ENCODE measurements at places on chromosomes 7 and 10.

DNA sequence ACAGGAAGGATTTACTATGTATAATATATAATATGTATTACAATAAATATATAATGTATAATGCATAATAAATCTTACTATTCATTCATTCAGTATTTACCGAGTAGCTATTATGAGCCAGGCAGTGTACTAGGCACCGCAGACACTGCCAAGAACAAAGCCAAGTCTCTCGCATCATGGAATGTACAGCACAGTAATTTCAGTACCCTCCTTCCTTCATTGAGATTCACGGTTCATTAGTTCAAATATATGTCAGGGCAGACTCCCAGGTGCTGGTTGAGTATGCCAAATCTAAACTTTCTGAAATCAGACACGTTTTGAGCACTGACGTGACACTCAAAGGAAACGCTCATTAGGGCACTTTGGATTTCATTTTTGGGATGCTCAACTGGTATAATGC lies 9.1 kb downstream of the USP6NL start:
- no peak for DNase-seq

GRCh38 chr10:78007172-78007571 lies 22.1 kb downstream of the POLR3A start:
- DNase-seq, result no peak

DNA sequence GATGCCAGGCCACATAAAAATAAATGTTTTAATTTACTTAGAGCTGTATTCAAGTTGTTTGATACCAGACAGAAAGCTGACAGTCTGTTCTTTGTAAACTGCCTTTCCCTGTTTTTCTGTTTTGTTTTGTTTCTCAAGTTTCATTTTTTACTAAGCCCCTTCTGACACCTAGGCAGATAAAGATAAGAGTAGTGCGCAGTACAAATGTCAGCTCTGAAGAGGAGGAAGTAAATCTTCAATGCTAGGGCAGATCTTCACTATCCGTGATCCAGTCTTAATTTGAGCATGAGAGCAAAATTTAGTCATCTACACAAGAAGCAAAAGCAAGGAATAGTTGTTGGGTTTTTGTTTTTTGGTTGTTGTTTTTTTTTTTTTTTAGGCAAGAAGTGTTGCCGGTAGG lies 27.3 kb downstream of the MTURN start:
- DNase-seq, result no peak

DNA sequence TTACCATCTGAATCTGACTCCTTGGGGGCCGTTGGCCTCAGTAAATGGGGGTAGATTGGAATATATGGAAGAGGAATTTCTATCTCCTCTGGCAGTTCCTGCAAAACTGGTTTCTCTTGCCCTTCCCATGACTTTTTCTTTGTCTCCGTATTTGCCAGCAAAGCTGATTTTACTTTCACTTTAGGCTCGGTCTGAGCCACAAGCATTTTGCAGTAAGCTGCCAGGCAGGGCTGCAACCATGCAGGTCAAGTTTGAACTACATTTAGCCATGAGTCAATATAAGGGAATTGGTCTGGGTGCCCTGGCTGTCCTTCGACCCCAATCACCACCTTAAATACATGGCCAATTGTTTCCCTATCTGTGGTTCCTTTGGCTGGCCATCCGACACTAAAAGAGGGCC lies 104.3 kb downstream of the TRIM24 start:
- no peak for DNase-seq

DNA sequence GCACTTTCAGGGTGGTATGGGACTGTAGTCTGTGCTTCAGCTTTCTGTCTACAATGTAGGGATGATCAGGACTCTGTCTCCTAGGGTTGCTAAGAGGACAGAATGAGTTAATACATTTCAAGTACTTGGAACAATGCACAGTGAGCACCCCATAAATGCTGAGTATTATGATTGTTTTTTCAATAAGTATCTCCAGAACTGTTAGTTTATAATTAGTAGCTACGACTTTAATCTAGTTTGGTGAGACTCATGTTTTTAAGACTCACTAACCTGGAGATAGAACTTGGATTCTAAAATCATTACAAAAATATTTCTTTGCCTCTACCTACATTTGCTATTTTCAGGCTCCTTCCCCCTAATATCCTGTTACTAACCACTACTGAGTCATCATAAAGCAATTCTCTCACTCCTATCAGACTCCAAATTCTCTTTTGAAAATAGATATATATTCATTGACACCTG lies 95.3 kb downstream of the CPED1 start:
- no peak for DNase-seq

GRCh38 chr7:157020514-157021070 lies 10.1 kb upstream of the MNX1 start:
- DNase-seq, result no peak

- DNase-seq, result no peak
Measured at GRCh38 chr10:80500572-80501380, 36.9 kb upstream of the SH2D4B start.

DNA sequence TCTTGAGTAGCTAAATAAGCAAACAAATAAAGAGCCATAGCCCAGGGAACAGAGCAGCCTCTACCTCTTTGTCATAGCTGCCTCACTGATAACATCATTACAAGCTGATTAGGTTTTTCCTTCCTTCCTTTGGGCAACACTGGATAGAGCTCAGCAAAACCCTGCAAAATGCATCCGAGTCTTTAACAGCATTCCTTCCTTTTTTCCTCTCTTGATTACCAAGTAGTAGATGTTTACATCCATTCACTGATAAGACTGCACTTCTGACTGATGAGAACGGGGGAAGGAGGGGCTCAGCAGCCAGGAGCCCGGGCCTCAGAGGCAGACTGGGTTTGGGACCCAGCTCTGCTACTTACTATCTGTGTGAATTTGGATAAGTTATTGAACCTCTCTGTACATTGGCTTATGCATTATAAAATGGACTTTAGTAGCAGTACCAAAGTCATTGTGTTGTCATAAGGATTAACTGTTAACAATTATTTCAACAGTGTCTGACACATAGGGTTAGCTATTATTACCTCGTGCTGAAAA lies 214.2 kb downstream of the ANK3 start:
- no peak for DNase-seq

DNA sequence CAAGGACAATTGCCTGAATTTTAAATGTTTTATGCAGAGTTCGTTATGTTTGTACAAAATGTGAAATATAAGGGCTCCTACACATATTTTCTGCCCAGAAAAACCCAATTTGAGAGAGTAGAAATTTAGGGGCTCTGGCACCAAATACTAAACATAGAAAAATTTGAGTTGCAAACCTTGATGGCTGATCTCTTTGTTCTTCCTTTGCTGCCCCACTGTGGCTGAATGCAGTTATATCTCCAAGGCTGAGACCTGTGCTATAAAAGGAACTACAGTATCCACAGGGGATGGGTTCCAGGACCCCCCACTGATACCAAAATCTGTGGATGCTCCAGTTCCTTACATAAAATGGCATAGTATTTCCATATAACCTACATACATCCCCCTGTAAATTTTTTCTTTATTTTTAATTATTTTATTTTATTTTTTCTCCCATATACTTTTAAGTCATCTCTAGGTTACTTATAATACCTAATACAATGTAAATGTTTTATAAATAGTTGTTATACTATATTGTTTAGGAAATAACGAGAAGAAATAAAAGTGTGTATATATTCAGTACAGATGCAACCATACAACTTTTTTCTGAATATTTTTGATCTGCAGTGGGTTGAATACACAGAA lies 22.5 kb downstream of the CFAP43 start:
- DNase-seq, result no peak

GRCh38 chr7:124996778-124997177 lies 67.2 kb upstream of the POT1 start:
- no peak for DNase-seq

DNA sequence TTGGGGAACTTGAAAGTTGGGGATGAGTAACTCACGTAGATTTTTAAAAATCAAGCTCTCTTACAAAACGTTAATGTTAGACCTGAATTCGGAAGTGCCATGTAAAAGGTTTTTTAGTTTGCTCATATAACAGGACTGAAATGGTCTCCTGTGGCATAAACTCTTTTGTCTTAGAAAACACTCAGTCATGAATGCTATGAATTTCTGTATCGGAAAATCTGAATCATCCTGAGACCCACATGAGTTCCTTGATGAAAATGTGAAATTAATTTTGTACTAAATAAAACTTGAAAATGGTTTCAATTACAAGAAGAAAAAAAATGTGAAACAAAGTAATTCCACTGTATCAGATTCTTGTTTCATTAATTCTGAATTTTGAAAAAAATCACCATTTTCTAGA lies 134.8 kb upstream of the BMPER start:
- DNase-seq, result no peak

DNA sequence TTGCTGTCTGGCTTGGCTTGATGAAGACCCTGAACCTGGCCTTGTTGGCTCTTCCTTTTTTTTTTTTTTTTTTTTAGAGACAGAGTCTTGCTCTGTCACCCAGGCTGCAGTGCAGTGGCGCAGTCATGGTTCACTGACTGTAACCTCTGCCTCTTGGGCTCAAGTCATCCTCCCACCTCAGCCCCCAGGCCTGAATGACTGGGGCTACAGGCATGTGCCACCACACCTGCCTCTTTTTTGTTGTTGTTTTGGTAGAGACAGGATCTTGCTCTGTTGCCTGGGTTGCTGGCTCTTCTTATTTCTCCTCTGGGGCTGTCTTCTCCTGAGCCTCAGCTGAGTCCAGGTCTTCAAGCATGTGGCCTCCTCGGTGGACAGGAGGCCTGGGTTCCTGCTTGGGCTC lies 44.7 kb downstream of the PRF1 start:
- DNase-seq, result no peak

- no peak for DNase-seq
Measured at GRCh38 chr10:28569506-28570159, 36.7 kb downstream of the WAC start.

DNA sequence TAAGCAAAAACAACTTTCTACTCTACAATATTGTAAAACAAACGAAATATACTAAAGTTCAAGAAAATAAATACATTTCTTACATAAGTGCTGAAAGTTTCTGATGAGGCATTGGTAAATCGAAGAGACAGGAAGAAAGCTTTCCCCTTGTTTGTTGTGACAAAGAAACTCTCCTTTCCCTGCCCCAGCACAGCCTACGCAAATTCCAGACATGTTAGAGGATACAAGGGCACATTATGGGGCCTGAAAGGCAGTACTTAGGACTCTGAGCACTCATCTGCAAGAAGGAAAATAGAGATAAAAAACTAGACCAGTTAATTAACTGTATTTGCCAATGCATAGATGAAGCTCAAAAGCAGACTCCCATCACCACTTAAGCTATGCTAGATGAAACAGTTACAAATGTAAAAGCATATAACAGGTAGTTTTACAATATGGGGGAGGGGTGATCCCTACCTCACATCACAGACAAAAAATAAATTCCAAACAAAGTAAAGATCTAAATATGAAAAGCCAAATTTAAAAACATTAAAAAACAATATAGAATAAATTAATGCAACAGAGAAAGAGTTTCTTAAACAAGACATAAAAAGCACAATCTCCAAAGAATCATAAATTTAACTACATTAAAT lies 21.8 kb downstream of the ARHGAP19 start:
- DNase-seq, result no peak

GRCh38 chr10:88943778-88944177 lies 8.8 kb downstream of the ACTA2 start:
- no peak for DNase-seq

DNA sequence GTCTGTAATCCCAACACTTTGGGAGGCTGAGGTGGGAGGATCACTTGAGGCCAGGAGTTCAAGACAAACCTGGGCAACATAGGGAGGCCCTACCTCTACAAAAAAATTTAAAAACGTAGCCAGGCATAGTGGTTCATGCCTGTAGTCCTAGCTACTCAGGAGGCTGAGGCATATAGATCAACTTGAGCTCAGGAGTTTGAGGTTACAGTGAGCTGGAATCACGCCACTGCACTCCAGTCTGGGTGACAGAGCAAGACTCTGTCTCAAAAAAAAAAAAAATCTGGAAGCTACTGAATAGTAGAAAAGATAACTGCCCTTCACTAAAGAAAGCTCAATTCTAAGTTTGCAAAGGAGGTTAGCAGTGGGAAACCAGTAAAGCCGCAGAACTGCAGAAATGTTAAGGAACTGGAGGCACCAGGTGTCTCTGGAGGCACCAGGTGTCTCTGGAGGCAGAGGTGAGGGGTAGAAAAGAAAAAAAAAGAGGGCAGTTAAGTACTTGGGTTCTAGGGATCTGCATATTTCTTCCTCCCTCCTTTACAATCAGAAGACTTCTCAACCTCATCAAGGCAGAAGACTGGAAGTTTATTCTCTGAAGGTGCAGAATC lies 56.5 kb downstream of the RNLS start:
- no peak for DNase-seq

DNA sequence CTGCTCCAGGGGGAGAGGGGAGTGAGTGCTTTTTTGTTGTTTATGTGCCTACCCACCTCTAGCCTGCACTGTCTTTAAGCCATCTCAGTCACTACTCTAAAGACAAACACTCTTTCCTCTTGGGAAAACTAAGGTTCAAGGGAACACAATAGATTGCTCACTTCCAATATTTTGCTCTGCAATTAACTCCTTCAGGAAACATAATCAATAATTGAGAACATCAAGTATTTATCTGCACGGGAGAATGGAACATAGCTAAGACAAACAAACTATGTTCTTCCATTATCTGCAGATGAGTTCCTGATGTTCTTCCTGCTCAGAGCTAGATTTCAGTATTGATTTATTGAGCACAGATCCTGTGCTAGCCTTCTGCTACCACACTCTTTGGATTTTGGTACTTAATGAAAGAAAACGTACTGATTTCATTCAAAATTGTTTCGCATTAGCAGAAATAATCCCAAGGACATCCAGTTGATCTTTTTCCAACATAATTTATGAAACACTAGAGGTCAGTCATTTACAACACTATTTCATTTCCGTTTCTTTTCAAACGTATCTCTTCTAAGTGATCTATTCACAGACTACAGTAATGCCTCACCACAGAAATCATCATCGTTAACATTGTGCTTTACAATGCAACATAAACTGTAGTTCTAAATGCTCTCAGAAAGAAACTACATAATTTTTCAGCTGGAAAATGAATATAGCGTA lies 8.3 kb downstream of the NEBL start:
- DNase-seq, result no peak

- no peak for DNase-seq
Measured at GRCh38 chr7:70043015-70043538, 444.8 kb downstream of the AUTS2 start.

GRCh38 chr10:89171996-89172395 lies 35.1 kb downstream of the CH25H start:
- DNase-seq, result no peak

DNA sequence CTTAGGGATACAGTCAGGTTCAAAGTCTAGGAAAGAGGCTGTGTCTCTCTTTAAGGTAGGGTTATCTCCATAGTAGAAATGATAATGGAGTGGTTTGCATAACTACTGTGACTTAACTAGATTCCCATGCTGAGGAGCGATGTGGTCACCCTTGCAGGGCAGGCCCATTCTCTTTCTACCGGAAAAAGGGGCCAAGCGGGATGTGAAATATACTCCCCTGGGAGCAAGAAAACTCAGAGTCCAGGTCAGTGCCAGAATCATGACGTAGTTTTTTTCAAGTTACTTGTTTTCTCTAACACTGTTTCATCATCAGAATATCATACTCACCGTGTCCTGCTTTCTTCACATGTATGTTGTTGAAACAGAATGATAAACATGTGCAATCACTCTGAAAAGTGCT lies 649.0 kb upstream of the ANKRD30A start:
- no peak for DNase-seq

GRCh38 chr7:28575241-28575643 lies 162.9 kb downstream of the CREB5 start:
- DNase-seq, result no peak

GRCh38 chr7:51316666-51317581 lies at the start of gene COBL:
Gene COBL, minus strand, starts transcription at chr7:51316809. Its CDS starts 176 bp downstream, at chr7:51316633.
- DNase-seq, result no peak

All from GM12891 (cell line).